ENCODE measurements at places on chromosomes 5 and 9.

- DNase-seq, result no peak
Measured at GRCh38 chr5:84602371-84602771, 217.7 kb upstream of the EDIL3 start.

GRCh38 chr5:132772291-132773070, 4.6 kb downstream of the SEPTIN8 start:
- DNase-seq, result no peak

- DNase-seq, result no peak
Measured at GRCh38 chr5:118467103-118467502, 521.2 kb downstream of the DTWD2 start.

DNA sequence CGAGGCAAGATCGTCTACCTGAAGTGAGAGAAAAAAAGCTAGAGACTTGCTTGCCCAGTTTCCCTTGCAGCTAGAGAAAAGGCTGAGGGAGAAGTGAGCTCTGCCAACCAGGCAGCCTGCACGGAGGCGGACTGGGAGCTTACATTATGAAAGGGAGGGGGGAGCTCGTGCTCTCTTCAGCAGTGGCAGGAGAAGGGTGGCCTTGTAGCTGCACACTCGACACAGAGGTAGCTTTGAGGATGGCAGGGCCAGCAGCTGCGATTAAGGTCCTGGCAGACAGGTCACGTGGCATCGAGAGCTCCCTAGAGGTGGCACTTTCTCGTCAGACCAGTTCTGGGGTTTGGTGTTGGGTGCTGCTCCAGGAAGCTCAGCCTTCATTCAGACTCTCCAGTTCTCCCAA, 26.7 kb downstream of the APBA1 start:
- DNase-seq, result no peak

- DNase-seq, result no peak
Measured at GRCh38 chr5:100647461-100648230, 112.5 kb downstream of the FAM174A start.

DNA sequence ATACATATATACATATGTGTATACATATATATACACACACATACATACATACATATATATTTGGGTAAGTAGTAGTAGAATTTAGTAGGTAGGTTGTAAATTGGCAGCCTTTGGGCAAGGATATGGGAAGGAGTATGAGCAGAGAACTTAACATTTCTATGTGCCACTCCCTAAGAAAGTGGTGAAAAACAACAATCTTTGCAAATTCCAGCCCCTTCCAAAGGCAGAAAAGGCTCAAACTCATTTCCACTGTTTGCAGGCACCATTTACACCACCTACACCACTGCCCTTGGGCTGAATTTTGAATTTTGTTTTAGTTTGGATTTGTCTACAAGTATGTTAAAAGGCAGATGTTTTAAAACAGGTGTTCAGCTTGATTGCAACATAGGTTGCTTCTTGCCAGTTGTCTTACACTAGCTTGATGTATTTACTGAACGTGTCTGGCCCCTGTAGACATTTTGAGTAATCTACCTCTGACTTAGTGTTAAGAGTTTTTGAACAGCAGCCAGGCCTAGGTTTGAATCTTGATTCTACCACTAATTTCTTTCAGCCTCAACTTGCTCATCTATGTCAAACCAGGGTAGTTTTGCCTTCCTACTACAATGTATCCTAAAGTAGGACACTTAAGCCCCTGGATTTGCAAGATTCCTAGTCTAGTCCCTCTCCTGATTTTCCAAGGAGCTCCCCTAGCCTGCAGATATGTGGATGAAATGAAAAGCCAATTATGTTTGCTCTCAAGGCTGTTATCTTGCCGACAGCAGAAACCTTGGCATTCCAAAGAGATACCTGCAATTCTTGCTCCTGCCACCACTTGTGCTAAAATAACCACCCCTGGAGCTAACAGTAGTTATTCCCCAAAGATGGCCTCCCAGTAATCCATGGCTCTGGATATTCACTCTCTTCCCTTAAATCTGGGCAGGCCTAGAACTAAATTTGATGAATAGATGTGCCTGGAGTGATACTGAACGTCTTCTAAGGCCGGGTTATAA, 156.2 kb upstream of the SLC44A1 start:
- DNase-seq, result no peak

- DNase-seq, result no peak
Measured at GRCh38 chr5:133364936-133365707, 247.2 kb downstream of the FSTL4 start.

- DNase-seq, result no peak
Measured at GRCh38 chr5:79727451-79728355, 38.1 kb downstream of the CMYA5 start.

DNA sequence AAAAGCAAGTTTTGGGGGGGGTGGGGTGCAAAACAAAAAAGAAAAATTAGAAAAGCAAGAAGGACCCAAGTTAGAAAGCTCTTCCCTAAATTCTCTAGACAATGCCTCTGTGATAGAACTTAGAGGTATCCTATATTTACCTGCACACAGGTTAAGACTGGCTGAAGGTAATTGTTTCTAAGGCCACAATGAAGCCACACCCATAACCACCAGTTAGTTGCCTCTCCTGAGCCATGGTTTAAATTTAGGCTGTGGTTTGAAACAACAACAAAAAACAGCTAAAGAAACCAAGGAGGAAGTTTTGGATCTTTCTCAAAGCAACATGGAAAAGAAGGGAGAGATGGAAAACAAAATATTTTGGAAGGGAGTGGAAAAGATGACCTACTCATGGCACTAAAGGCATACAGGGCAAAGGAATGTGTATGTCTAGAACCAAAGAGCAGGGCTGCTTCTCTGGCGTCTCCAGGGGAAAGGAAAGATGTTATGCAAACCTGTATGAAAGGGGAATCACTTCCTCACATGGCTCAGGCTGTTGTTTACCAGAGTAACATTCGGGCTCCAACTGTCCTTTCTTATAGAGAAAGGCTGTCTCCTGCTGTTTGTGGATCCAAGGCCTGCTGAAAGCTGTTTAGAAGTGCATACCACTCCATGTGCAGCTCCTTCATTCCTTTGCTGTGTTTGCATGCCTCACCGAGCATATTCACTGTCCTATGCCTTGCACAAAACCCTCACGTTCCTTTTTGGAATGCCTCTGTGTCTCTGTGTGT, 408.9 kb upstream of the MPDZ start:
- DNase-seq, result no peak

DNA sequence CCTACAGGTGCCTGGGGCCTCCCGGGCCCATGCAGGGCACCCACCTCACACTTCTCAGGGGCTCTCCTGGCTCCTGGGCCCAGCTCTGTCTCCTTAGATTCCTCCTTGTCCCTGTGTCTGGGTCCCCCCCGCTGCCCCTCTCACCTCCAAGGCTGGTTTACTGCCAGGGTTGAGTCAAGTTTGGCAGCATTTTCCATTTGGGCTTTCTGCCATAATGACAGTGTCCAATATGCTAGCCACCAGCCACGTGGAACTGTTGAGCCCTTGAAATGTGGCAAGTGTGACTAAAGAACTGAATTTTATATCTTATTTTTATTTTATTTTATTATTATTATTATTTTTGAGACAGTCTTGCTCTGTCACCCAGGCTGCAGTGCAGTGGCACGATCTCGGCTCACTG, 1.9 kb downstream of the TTC16 start:
- DNase-seq, result no peak

DNA sequence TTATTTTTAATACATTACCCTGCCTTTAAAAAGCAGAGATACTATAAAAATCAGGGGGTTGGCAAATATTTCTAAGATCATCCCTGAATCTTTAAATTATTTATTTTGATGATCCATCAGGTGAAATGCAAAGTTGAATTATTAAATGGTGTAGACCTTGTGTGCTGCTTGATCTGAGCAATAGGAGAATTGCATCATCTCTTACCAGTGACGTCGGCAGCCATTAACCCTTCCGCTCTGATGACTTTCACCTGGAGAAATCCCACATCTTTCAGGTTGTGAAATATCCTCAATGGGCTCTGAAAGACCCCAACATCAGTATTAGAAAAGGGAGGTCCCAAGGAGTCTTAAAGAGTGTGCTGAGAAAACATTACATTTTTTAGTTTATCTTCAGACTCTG, 270.2 kb downstream of the SLF1 start:
- DNase-seq, result no peak

DNA sequence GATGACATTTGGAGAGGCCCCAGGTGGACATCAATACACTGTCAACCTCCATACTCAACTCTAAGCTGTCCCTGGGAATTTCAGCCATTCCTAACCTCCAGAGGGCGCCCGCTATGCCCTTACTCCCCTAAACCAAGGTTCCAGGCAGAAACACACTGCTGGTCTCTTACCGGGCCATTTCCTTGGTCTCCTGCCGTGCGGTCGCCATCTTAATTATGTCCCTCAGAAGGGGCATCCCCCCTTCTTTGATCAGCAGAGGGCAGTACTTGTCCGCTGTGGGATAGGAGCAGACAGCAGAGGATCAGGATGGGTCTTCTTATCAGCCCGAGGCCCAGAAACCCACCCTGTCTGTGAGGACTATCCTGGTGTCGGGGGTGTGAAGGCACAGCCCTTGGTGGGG, 9.3 kb upstream of the ZDHHC12 start:
- peak; percentile 98 for DNase-seq

GRCh38 chr5:4108690-4109089, 513.1 kb downstream of the IRX1 start:
- no peak for DNase-seq

GRCh38 chr9:108245901-108246300, 609.9 kb downstream of the ACTL7B start:
- DNase-seq, result no peak

DNA sequence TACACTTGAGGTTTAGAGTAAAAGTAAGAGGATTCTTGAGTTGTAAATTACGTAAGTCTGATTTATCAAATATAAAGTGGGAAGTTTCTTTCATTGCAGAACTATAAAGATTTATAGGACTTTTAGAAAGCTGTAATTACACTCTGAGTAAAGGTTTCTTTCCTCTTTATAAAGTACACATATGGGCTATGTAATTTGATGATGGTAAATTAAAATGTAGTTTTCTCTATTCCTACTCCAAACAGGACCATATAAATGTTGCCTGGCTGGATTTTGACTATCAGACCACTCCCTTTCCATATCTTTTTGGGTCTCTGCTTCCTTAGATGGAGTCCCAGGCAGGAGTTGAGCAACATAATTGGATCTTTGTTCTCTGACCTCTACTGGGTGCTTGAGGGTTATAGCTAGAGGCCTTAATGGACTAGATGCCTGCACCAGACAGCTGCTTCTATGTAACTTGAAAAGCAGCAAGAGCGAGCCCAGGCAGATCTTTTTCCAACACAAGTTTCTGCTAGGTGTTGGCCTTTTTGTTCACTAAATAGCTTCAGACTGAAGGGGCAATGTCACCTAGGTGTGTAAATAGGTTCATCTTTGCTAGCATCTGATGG, 11.4 kb upstream of the TEX48 start:
- DNase-seq, result no peak

- no peak for DNase-seq
Measured at GRCh38 chr5:43409809-43410271, 2.4 kb downstream of the CCL28 start.

DNA sequence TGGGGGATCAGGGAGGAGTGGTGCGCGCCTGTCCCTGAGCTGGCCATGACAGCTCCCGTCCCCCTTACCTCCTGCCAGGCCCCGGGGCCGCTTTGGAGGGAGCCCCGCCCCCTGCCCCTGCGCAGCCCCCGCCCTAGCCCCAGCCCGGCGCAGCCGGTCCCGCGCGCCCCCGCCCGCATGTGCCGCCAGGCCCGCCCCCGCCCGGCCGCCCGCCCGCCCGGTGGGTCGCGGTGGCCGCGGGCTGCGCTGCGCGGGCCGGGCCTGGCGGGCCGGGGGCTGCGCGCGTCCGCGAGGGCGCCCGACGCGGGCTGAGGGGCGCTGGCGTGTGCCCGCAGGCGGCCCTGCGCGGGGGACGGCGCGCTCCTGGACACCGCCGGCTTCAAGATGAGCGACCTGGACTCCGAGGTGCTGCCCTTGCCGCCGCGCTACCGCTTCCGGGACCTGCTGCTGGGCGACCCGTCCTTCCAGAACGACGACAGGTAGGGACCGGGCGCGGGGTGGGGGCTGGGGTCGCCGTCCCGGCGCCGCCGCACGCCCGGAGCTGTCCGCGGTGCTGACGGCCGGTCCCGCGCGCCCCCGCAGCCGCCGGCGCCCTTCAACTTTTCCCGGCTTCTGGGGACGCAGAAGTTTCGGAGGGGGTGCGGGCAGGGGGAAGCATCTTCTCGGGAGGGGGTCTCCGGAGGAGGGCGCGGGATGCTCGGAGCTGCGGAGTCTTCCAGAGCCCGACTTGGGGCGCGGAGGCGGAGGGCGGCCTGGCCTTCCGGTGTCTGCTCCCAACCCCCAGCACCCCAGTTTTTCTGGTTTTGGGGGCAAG, 12.5 kb downstream of the KCNT1 start:
- DNase-seq, result no peak

- peak; percentile 54 for DNase-seq
Measured at GRCh38 chr9:125538092-125538473, 168.9 kb downstream of the MAPKAP1 start.

DNA sequence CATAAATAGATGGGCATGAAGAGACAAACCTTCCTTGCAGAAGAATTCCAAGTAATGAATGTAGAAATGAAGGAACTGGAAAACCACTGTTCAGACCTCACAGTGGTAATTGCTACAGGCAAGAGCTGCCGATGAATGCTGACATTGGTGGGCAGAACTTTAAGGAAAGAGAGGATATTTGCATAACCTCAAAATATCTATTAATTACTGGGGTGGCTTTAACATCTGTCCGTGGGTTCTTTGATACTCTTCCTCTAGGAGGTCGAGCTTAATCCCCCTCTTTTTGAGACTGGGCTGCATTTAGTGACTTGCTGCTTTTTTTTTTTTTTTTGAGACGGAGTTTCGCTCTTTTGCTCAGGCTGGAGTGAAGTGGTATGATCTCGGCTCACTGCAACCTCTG, 34.7 kb downstream of the LAMC3 start:
- no peak for DNase-seq

DNA sequence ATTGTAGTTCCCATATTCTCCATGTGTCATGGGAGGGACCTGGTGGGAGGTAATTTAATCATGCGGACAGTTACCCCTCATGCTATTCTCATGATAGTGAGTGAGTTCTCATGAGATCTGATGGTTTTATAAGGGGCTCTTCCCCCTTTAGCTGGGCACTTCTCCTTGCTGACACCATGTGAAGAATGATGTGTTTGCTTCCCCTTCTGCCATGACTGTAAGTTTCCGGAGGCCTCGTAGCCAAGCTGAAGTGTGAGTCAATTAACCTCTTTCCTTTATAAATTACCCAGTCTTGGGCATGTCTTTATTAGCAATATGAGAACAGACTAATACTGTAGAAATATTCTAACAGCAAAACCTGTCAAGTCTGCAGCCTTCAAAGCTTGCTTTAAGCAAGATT, 293.2 kb downstream of the CTNND2 start:
- no peak for DNase-seq

GRCh38 chr9:97237311-97237786, 70.1 kb upstream of the CCDC180 start:
- DNase-seq, result peak; percentile 56

- DNase-seq, result no peak
Measured at GRCh38 chr9:34419716-34420504, 38.5 kb downstream of the FAM219A start.

DNA sequence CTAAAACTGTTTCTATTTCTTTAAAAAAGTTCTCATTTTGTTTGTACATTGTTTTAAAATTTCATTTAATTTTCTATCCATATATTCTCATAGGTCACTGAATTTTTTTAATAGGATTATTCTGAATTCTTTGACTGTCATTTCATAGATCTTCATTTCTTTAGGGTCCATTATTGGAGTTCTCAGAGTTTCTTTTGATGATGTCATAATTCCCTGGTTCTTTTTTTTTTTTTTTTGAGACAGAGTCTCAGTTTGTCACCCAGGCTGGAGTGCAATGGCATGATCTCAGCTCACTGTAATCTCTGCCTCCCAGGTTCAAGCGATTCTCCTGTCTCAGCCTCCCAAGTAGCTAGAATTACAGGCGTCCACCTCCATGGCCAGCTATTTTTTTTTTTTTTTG, 89.9 kb downstream of the DMRT2 start:
- no peak for DNase-seq
